ENCODE measurements at places on chromosomes 7 and 10. TPM values are rescaled to one million over a fixed set of nuclear protein-coding genes. Genes with fewer than 3 reads are reported as not detected.

DNA sequence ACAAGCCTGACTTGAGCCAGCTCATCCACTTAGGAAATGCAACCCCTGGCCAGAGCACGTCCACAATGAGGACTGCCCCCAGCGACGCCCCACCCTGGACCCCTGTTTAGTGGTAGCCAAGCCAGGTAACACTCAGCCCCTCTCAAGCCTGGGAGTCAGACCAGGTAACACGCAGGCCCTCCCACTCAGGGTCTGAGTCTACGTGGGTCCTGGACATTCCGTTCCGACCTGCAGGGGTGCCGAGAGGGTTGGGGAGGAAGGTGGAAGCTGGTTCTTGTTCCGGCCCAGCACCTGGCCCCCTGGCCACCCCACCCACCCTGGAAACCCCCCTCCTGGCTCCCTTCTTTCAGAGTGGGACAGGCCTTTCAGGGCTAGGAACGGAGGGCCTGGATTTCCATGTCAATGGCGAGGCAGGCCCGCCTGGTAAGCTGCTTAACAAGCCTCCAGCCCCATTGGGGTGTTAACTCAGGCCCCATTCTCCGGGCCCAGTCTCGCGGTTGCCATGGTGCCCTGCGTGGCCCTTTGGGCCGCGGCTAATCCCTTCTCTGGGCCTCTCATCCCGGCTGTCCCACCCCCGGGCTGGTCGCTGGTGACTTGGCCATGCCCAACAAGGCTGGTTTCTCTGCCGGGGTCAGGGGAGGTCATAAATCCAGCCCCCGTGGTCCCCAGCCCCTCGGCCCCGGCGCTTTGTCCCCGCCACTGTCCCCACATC is 19.7 kb upstream of the LFNG start:
- DNase-seq = no peak

DNA sequence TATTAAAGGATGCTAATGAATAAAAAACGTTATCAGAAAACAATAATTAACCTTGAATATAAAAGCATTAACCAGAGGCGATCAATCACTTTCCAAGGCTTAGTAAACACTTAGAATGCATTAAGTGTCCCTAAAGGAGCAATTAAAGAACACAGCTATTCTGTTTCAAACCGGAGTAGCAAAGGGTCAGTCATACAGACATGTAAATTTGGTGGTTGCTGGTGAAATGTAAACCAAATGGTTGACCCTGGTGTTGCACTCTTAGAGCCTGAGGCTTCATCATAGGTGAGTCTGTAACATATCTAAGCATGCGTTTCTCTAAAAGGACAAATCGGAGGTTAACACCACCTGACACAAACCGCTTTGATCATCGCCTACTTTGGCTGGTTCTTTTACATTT is 1280.1 kb downstream of the TYW1 start:
- DNase-seq = no peak

DNA sequence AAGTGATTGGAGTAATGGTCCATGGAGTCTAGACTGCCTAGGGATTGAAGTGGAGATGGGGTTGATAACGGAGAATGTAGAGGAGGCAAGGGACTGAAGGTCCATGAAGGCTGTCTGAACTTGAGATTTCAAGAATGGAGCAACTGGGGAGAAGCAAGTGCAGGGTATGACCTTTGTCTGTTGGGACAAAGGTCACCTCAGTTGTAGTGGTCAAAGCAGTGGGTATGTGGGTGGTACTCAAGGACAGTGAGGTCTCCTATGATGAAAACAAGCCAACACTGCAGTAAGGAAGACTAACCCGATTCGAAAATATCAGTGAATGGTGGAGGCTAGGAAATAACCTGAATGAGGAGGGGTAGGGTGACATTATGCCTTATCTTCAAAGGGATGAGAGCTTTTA is 5.4 kb upstream of the DDX21 start:
- DNase-seq = no peak

GRCh38 chr10:83289373-83289772 is 849.9 kb upstream of the GHITM start:
- DNase-seq = no peak

- no peak for DNase-seq
Measured at GRCh38 chr10:104498347-104499081, 142.6 kb upstream of the SORCS3 start.

DNA sequence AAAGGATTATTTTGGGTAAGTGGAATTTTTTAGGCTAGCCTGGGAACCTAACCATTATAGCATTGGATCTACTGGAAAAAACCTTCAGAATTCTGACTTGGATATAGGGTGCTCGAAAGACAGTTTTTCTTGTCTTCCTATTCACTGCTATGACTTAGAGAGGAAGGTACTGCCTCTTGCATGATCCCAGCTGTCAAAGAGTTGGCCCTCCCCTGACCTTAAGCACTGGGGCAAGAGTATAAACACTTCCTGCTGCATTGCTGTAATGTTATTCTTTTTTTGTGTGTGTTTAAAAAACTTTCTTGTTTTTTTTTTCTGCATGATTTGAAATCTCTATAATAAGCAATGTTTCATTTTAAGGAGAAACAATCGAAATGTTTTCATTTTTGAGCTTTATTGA is 113.0 kb downstream of the LRMDA start:
- peak; percentile 13 for DNase-seq

DNA sequence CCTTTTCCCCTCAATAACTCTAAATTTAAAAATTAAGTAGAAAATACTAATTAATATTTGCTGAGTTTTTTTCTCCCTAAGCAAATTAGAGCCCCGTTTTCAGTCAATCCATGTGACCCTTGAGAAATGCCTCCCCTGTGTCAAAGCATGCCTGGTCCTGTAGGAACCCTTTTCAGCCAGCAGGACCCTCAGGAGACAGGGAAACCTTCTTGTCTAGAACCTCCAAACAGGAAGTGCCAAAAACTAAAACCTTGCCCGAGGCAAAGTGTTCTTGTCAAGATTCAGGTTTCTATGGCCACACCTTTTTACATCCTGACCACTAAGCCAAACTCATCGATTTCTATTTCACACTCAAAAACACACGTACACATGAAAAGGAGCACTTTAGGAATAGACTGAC is 60.1 kb upstream of the NFE2L3 start:
- no peak for DNase-seq

ZNF212 gene
- total RNA-seq = 2.8 TPM

TMEM213 gene
- not detected for total RNA-seq

HTR5A gene
- not detected for total RNA-seq

OR9A2 gene
- not detected for total RNA-seq

PVRIG gene
- total RNA-seq = not detected

DNA sequence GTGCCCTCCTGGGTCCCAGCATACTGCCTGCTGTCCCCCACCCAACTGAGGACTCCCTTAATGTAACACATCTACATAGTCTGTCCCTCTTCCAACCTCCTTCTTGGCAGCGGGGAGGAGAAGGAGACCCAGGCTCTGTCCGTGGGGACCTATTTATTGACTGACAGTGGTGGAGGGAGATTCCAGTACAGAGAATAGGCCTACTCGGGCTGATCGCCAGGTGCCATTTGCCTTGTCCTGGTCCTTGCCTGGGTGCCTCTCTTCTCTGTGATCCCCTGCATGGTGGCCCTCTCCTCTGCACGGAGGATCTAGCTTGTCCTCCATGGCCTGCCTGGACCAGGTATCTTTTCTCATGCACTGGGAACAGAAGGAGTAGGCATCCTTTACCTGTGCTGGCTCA is 17.0 kb downstream of the GHRHR start:
- no peak for DNase-seq

ASB4 gene
- not detected for total RNA-seq

DNA sequence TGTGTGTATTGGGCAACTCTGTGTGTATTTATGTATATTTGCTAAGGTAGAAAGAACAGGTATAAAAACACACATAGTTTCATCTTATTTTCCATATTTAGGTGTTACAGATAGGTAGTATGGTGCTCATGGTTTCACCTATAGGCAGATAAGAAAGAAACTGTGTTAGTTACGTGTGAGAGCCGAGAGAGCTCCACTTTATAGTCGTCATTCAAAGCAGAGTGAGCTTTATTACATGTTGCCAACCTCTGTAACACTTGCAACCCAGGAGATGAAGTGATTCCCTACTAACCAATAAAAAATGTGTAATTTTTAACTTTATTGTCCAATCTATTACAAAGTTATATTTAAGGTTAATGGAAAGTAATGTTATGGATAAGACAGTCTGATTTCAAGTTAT is 121.3 kb downstream of the AGMO start:
- DNase-seq = no peak

- DNase-seq = no peak
Measured at GRCh38 chr10:9357471-9357870, 1303.0 kb downstream of the GATA3 start.

SPDYE9 gene
- not detected for total RNA-seq

MMD2 gene
- total RNA-seq = not detected

DNA sequence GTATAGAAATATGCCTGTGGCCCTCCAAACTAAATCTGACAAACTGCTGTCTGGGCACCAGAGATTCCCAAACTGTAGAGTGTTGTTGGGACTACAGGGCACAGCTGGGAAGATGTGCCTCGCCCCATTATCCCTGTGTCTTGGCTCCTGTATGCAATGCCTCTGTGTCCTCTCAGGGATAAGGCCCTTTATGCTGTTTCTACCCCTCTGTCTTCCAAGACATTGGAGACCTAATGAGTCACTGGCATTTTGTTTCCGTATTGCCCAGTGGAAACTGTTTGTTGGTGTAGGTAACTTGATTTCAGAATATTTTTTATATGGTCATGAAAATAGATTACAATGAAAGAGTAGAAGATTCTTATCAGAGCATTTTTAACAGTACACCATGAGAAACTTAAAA is 183.2 kb downstream of the GLI3 start:
- peak; percentile 3 for DNase-seq

DNA sequence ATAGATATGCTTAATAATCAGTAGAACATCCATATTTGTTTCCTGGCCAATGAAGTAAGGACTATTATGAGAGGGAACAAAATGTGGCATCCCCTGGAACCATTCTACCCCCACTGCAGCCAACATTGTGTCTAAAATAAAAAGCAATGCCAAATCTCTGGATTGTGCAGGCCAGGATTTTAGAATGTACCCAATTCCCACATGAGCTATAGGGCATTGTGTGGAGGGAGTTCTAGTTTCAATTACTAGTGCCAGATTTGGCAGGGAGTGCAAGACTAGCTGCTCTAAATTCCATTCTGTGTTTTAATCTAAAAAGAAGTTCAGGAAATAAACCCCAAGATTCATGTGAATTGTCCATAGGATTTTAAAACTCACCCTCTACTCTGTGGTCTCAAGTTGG is 112.3 kb downstream of the HGF start:
- DNase-seq = no peak

GRCh38 chr10:30869566-30869965 is 162.1 kb downstream of the ZNF438 start:
- no peak for DNase-seq

GRCh38 chr10:133258818-133259601 is 17.7 kb downstream of the ADAM8 start:
- peak; percentile 91 for DNase-seq

GRCh38 chr10:70074165-70074564 is 21.5 kb downstream of the MACROH2A2 start:
- no peak for DNase-seq

DNA sequence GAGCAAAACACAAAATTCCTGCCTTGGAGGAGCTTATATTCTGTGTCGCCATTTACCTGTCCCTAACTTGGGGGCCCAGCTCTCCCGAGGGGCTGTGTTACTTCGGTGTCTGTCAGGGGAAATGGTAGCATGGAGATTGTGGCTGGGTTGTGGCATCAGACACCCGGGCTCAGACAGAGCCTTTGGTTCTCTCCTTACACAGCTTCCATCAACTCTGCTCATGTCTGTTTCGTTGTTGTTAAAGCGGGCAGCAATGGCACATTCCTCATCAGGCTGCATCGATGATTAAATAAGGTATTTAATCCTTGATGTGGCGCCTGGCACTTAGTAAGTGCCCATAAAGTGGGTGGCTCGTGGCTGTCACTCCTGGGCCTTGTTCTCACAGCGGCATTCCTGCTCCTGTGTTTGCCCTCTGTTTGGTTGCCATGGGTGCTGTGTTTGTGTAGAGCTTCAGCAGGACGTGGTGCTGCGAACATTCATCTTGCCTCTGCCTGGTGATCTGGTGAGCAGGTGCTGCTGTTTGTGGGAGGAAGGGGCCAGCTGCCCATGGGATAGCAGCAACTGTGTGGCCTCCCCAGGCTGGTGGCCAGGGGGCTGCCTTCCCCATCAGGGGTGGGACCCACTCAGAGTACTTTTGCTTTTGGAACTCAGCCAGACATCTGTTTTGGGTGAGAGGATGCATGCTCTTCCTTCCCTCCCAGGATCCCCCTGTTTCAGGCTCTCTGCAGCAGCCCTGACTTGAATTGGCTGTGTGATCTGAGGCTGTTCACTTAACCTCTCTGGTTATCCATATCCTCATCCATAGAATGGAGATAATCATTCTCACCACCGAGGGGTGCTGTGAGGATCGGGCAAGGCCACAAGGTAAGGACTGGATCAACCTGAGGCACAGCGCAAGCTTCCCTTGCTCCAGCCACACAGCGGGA is 207.2 kb upstream of the SVIL start:
- peak; percentile 80 for DNase-seq

DNA sequence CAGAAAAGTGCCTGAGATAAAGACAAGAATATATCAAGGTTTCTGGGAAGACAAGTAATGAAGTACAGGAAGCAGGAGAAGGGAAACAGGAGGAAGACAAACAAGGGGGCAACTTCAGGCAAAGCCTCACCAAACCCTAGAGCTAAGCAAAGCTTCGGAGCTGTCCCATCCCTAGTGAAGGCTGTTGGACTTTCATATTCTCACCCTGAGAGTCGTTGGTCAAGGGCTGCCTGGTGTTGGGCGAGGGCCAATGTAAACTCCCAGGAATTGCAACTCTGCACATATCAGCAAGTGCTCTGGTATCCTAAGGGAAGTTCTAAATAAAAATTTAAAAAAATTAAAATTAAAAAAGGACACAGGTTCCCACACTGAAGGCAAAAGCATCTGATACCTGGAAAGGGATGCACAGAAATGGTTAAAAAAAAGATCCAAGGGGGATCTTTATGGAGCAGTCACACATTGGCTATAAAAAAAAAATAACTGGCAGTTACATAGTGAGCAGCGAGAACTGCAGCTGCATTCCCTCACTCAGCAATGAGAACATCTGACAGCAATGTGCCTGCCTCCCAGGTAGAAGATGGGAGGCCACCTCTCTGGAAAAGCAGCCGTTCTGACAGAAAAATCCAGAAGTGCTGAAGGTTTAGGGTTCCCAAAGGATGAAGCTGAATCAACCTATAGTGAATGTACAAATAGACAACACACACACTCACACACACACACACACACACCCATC is 304.7 kb downstream of the WDR11 start:
- DNase-seq = no peak

PHYH gene
- total RNA-seq = 5.8 TPM

DNA sequence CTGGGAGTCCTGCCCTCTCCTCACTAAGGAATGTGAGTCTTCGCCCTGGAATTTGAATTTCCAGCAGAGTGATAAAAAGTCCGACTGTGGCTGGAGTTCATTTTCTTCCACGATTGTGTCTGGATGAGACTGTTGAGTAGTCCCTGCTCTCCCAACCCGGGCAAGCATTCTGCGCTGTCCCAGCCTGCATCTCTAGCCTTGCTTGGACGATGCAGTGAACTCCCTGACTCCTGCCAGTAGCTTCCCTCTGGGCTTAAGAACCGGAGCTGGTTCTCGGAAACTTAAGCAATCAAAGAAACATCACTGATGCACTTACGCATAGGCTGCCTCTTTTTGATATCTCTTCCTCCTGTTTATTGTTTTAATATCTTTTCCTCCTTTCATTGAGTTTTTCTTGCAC is 116.0 kb upstream of the FZD8 start:
- DNase-seq = no peak
